ENCODE measurements at places on chromosomes 5 and 9.

GRCh38 chr5:140349244-140349643, 2.8 kb upstream of the HBEGF start:
- DNase-seq, result no peak

DNA sequence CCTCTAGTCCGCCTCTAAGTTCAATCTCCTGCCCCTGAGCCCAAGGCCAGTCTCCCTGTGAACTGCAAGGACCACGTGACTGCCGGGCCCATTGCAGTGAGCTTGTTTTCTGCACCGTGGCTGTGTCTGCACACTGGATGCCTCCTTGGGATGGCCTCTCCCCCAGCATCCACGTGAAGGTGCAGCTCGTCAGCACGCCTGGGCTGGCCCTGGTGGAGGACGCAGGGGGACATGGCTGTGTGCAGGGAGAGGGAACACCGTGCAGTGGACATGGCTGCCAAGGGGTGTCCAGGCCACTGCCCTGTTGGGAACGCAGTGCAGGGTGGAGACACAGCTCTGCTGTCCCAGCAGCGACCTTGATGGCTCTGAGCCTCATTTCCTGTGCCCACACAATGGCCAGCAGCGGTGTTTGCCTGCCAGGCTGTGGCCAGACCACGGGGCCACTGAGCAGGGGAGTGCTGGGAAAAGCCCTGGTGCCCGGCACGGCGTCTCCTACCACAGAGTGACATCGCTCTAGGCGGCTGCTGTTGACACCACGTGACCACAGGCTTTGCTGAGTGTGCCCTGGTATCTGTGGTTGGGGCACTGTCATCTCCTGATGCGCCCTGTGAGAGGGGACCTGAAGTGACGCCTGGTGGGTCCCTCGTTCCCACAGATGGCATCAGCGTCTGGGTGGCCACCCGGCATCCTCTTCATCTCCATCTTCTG, 26.9 kb upstream of the EXOC3 start:
- no peak for DNase-seq

DNA sequence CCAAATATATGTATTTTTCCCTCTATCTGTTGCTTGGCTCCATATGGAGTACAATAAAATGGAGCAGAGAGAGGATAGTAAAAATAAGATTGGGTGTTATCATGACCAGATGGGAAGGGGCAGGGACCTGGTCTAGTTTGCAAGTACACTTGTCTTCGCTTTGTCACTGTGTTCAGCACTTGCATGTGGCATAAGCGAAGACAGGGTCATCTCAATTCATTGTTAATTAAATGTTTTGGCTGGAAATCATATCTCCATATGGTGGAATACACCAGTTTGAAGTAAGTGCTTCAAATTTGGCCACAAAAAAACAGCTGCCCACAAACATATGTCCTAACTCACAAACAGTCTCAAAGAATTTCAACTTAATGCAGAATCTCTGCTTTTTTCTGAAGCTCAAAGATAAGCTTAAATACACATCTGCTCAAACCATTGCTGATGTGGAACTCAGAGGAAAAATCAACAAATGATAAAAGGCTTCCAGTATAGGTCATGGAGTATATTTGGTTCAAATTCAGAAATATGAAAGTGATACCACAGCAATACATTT, 865.4 kb downstream of the TLE4 start:
- no peak for DNase-seq

DNA sequence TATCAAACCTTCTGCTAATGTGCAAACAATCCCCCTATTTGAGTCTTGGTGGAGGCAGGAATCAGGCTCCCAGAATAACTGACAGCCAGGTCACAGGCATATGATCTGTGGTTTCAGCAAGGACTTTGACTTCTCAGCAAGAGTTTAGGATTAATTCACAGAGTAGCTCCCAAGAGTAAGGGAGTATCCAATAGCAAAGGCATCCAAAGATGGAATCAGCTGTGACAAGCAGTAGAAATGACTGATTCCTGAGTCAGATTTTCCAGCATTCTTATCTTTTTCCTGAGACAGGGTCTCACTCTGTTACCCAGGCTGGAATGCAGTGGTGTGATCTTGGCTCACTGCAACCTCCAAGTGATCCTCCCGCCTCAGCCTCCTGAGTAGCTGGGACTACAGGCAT, 108.3 kb downstream of the EPB41L4A start:
- DNase-seq, result no peak

GRCh38 chr5:124783285-124783684, 36.8 kb upstream of the ZNF608 start:
- DNase-seq, result no peak

DNA sequence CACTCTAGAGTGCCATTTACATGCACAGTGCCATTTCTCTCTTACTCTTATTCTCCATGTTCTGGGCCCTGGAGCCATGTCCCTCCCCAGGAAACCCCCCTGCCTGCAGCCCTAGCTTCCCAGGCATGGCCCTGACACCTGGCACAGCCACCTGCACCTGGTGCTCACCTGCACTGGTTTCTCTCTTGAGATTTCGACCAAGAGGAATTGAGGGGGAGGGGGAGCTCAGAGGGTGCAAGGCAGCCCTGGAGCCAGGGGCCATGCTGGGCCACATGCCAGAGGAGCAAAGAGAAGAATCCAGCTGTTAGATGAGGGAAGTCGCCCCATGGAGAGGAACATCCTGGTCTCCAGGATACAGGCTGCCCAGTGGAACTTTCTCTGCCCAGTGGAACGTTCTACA, 65.0 kb upstream of the RAPGEF1 start:
- no peak for DNase-seq

GRCh38 chr5:39080597-39081204, 6.5 kb upstream of the RICTOR start:
- peak; percentile 56 for DNase-seq

DNA sequence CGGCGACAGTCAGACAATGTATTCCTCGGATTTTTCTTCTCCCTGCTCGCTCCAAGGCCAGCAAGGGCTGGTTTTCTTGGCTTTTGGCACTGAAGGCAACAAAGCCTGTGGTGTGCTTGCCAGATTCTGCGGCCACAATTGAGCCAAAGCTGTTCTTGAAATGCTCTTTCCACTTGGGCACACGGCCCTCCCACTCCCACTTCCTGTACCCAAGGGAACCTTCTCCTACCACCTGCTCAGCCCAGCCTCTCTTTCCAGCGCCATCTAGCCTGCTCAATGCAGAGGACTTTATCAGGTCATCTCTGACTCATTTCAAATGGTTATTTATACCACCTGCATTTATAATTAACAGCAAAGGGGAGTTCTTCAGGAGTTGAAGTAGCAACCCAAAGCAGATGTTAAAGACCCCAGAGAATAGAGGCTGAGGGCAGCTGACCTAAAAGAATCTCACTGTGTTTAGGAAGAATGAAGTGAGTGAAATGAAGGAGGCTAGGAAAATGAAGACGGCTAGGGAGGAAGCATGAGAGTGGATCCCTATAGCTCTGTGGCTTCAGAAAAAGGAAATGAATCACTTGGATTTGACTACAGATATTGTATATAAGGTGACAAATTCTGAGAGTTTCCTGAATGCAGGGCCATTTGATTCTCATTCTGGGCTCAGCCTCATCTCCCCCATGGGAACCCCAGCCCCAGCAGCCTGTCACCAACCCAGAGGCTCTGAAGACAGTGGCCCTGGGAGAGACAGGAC, 439.0 kb downstream of the ENC1 start:
- DNase-seq, result no peak

DNA sequence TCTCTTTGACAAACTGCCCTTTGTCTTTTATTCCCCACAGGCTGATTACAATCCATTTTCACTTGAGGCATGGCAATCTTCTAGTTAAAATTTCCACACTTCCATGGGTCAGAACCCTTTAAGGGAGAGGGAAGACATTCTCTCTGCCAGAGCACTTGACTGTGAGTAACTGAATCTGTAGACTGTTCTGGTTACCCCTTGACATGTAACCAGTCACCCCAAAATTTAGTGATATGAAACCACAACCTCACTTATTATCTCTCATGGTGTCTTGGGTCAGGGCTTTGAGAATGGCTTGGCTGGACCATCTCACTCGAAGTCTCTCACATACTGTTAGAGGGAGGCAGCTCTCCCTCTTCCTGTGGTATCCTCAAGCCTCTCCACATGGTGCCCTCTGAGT, 14.0 kb downstream of the ITGA2 start:
- DNase-seq, result no peak

- no peak for DNase-seq
Measured at GRCh38 chr9:135260221-135261180, 173.0 kb downstream of the OLFM1 start.

GRCh38 chr5:81156732-81157131, 76.4 kb upstream of the CKMT2 start:
- DNase-seq, result no peak

DNA sequence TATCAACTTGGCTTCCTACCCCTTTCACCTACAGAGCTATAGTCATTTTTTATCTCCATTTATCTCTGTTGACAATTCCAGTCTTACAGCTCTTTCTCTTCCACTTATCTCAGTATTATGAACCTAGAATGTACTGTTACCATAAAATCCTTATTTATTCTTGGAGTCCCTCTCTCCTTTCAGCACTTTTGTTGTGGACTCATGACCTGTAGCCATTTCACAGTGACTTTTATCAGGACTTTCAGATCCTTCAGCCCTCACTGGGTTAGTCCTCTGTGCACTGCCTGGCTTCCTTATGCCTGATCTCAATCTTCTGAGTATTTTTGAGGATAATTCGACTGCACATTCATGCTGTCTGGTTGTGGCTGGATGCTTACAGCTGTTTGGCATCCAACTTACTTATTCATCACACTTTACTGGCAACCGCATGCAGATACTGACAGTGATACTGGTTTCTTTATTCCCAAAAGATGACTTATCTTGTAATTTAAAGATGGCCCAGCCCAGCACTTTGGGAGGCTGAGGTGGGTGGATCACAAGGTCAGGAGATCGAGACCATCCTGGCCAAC, 293.3 kb downstream of the MAN2A1 start:
- DNase-seq, result no peak

DNA sequence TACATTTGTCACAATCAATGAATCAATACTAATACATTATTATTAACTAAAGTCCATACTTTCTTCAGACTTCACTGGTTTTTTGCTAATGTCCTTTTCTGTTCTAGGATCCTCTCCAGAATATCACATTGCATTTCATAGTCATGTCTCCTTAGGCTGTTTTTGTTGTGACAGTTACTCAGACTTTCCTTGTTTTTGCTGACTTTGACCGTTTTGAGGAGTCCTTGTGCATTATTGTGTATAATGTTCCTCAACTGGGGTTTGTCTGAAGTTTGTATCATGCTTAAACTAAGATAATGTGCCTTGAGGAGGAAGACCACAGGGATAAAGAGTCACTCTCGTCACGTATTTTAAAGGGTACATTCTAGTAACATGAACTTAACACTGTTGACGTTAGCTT, 376.9 kb downstream of the NTRK2 start:
- no peak for DNase-seq

DNA sequence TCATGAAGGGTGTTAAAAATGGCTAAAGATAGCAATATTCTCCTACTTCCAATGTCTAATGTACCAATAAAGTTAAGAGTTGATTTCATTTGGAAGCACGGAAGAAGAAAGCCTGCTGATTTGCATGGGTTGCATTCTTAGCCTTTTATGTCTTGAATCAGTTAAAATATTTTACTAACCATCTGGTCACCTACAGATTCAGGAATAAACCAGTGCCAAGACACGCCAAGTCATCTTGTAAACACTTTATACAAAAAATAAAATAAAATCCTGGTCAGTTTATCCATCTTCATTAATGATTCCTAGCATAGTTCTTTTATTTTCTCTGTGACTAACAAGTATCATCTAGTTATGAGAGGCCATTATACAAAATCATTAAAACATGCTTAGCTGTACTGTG, 1031.6 kb upstream of the WWC1 start:
- no peak for DNase-seq

DNA sequence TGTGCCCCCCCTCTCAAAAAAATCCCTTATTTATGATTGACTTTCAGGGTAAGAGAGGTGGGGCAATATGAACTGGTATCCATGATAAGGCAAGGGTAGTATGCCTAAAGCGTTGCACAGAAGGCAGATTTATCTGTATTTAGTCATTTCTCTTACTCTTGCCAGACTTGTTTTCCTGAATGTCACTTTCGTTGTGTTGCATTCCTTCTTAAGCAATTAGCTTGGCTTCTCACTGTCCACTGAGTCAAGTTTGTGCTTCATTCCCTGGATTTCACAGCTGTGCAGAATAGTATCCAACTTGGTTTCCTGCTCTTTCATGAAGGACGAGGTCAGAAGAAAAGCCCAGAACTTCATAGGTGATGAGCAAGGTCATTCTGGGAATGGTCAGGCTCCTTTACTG, 301.5 kb upstream of the ACTBL2 start:
- no peak for DNase-seq

- no peak for DNase-seq
Measured at GRCh38 chr9:35832814-35833213, 3.8 kb downstream of the TMEM8B start.

DNA sequence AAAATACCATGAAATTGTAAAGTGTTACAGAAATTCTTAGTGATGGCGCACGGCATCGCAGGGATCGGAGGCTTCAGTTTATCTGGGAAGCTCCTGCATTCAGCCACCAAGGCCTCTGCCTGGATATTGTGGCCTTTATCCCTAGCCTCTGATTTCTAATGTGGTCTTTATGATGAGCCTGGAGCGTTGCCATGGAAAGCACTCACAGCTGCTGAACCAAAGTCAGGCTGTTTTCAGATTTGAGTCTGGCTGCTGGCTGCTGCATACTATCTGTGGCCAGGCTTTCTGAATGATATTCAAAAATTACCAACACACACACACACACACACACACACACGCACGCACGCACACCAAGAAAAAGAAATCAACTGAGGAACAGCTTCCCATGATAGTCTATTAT, 101.1 kb upstream of the ZNF366 start:
- no peak for DNase-seq

DNA sequence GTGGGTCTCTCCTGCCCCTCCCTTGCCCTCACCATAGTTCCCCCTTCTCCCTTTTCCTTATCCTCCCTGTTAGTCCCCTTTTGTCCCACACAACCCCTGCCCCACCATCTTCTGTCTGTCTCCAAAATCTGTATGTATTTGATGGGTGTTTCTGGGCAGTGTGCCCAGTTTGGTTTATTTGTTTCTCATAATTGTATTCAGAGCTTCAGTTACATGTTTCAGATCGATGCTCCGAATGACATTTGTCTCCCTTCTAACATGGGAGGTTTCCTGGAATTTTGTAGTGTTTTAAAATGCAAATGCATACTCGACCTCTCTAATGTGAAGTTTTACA, 22.2 kb downstream of the FBXL7 start:
- DNase-seq, result no peak

DNA sequence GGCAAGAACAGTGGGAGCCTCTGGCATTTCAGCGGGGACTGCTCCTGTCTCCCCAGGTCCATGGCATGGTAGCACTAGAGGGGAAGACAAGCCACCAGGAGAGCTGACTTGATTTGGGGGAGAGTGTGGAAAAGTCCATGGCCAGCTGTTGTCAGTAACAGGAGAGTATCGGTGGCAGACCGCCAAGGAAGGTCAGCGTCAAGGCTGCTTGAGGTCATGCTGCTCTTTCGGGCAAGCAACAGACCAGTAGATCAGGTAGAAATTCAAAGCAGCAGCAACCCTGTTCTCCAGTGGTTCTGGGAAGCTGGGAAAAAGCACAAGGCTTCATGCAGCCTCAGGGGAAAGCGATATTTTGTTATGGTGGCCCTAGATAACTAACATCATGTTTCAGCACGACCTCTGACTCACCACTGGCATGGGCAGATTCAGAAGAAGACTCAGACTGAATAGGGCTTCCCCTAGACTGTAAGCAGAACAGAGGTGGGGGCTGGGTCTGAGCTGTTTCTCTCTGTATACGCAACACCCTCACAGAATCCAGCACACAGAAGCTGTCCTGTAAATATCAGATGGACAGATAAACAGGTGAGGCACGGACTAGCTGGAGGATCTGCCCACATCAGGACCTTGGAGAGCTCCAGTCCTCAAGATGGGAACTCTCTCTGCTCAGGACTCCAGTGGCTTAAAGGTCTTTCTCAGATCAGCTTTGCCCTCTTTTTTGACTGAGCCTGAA, 35.2 kb upstream of the PLEKHG4B start:
- peak; percentile 33 for DNase-seq
